ENCODE measurements at places on chromosomes 2 and 18.

DNA sequence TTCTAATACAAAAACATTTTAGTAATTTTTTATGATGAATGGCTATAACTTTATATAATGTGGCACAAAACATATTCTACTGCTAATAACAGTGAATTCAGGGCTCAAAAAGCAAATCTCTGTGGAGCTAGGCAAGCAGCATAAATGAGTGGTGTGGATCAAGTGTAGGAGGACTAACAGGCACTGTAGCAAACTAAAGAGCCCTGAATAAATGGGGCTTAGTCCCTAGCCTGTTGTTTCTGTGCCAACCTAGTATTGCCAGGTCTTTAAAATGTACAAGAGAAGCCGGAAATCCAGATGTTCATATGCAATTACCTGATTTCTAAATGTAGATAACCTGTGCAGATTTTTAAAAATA, 18.5 kb downstream of the REL start:
- H3K4me3 ChIP-seq, result no peak overlapping the region
- H3K27ac ChIP-seq, result peak overlapping the region; percentile 93
- DNase-seq, result no peak
- H3K36me3 ChIP-seq, result peaks cover 10% of the 10 kb centered on the region

GRCh38 chr2:32824070-32824809, 122.5 kb upstream of the LTBP1 start:
- no peaks in the 10 kb centered on the region for H3K36me3 ChIP-seq
- no peaks in the 10 kb centered on the region for H3K4me1 ChIP-seq
- H3K27me3 ChIP-seq, result peaks cover 4% of the 10 kb centered on the region
- no peak overlapping the region for H3K4me3 ChIP-seq

DNA sequence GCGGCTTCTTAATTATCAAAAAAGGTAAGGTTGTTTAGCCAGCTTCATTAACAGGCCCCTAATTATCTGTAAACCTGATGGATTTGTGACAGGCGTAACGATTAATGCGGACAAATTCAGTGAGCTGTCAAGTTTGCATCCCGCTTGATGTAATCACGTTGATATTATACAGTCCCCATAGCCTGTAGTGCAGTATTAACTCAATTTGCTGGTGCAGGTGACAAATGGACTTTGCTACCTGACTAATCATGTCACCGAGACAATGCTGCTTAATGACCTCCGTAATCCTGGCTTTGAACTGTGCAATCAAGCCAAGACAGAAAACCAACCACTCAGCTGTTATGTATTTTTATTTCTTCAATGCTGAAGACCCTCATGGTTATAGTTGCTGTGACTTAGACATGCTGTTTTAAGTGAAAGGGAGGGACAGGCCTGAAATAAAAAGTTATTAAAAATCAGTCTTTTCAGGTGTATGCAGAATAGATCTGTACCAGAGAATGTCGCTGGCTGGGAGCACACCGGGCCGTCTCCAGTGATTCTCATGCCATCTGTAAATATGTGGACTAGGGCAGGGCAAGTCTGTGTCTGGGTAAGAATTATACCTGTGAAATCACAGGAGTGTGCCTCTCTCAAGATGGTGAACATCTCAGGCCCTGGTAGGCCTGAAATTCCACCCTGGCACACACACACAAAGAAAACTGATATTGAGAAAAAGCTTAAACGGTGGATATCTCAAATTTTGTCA, 4.3 kb downstream of the TSHZ1 start:
- H3K27ac ChIP-seq, result peak overlapping the region; percentile 98
- peaks cover 60% of the 10 kb centered on the region for H3K4me1 ChIP-seq
- peaks cover 5% of the 10 kb centered on the region for H3K36me3 ChIP-seq
- peak overlapping the region; percentile 63 for H3K4me3 ChIP-seq
- DNase-seq, result no peak

GRCh38 chr2:134778372-134778771, 59.6 kb upstream of the TMEM163 start:
- peaks cover 5% of the 10 kb centered on the region for H3K27me3 ChIP-seq
- no peaks in the 10 kb centered on the region for H3K36me3 ChIP-seq
- DNase-seq, result no peak
- H3K4me3 ChIP-seq, result no peak overlapping the region
